ENCODE measurements at places on chromosomes 12 and 14.

GRCh38 chr14:106837870-106838269, 1311.5 kb downstream of the TMEM121 start:
- no peak for DNase-seq

DNA sequence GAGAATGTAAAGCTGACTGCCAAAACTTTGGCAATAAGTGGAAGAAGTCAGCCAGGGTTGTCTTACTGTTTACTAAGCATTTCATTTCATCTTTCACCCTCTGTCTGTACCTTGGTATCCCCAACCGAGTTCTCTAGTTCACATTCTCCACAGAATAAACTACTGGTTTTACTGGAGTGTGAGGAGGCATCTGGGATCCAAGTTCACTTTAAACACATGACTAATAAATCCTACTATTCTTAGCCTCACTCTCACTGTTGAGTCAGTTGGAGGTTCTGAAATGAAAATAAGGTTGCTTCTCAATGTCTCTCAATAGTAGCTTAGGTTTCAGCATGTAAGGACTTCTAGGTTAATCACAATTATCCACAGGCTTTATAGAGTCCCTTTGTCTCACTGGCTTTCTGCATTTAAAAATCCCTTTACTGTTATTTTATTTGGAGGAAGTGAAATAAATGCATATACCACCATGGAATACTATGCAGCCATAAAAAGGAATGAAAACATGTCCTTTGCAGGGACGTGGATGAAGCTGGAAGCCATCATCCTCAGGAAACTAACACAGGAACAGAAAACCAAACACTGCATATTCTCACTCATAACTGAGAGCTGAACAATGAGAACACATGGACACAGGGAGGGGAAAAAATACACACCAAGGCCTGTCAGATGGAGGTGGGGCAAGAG, 95.8 kb downstream of the EPS8 start:
- DNase-seq, result peak; percentile 63

GRCh38 chr12:24991209-24992049, 42.5 kb upstream of the BCAT1 start:
- peak; percentile 84 for DNase-seq

GRCh38 chr12:57603324-57603723, 1.3 kb upstream of the DTX3 start:
- DNase-seq, result no peak

DNA sequence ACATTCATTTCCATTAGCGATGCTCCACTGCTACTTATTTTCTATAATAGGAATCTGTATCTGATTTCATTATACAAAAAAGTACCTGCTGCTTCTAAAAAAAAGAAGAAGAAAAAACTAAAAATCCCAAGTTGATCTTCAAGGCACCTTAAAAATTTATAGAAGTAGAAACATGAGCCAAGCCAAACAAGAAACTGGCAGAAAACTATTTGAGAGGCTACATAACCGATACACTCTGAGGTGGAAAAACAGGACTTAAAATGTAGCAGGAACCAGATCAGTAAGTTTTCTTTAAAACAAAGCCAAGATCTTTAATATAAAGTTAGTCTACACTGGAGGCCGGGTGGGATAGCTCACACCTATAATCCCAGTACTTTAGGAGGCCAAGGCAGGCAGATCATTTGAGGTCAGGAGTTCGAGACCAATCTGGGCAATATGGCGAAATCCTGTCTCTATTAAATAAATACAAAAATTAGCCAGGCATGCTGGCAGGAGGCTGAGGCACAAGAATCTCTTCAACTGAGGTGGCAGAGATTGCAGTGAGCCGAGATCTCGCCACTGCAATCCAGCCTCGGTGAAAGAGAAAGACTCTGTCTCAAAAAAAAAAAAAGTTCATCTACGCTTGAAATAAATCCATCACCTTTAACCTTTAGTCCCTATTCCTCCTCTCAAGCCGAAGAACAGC, 278.6 kb downstream of the MED13L start:
- peak; percentile 26 for DNase-seq

DNA sequence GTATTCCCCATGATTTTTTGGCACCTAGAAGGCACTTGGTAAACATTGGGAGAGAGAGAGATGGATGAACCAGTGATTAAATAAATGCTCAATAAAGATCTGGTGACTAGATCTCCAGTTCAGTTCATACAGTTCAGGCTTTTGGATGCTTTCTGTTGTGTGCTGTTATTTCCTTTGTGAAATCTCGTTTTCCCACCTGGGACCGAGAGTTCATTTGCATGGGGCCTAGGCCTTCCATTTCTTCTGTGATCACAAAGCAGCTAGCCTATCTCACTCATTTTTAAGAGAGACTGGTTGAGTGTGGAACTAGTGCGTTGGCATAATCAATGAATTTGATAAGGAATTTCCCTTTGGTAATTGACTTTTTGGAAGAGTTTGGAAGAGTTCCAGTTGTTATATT, 104.0 kb downstream of the VRK1 start:
- DNase-seq, result no peak

- peak; percentile 47 for DNase-seq
These were observed 18.2 kb upstream of the SUSD6 start for GRCh38 chr14:69593018-69593677.

DNA sequence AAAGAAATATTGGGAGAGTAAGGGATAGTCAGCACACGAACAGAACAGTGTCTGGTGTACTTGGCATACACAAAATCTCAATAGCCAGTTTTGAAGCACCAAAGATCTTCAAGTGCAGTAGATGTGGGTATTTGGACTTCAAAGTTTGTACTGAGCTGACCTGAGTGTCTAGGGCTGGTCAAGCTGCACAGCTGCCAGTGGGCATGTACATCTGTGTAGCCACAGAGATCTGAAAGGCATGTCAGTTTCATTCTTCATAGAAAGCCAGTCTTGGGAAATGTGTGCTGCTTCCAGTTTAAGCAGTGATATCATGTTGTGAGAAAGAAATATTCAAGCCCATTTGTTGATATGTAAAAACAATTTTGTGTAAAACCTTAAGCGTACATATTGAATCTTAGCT, 279.0 kb upstream of the SYT10 start:
- no peak for DNase-seq

DNA sequence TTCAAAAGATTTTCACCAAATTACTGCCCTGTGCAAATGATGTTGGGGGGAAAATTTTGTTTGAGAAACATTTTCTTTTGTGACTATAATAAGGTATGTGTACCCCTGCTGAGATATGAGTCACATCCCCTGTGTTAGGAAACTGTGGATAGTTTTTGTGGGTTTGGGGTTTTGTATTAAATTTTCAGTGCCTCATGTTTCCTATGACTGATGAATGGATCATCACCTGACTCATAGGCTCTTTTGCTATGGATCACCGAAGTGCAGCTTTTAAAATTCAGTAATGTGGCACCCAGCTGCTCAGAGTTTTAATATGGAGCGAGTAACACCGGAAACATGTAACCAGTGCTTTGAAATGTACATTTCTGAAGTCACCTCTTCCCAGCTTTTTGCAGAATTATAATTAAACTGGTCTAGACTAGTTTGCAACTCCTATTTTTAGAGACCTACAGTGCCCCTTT, 167.4 kb upstream of the HMGA2 start:
- DNase-seq, result peak; percentile 98

GRCh38 chr12:110244372-110244771, 36.7 kb upstream of the ATP2A2 start:
- DNase-seq, result no peak

- no peak for DNase-seq
These were observed 20.8 kb upstream of the CEBPE start for GRCh38 chr14:23139874-23140273.

- no peak for DNase-seq
These were observed 18.9 kb downstream of the CMAS start for GRCh38 chr12:22064968-22065367.

- no peak for DNase-seq
These were observed 15.8 kb upstream of the HNF1A start for GRCh38 chr12:120962532-120963020.

- DNase-seq, result no peak
These were observed 88.9 kb downstream of the MSRB3 start for GRCh38 chr12:65367396-65367795.

DNA sequence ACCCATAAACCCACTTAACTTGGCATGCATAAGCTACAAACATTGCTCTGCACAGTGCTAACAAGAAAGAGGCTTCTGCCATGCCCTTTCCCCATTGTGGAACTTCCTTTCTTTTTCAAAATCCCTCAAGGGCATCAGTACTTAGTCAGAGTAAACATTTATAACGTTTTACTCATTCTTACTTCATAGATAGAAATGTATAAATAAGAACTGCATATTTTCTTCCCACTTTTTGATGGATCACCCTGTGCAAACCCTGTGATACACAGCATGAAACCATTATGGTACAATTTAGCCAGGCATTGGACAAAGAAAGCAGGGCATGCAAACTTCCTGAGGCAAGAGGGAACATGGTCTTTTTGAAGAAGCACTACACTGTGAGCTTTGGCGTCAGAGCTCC, 113.8 kb upstream of the FOXG1 start:
- DNase-seq, result peak; percentile 61

DNA sequence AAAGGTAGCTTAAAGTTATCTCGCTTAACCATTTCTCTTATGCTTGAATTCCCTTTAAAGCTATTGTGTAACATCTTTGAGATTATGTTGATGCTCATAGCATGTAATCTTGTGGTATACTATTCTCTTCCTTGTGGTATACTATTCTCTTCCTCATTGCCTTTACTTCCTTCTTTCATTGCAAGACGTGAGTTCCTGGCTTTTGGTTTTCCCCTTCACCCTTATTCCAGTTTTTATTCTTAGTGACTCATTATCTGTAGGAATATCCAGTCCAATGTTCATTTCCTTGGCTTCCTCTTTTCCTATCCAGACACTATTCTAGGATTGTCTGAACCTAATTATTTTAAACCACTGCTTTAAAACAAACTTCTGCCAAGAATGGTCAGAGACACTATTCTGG, 564.0 kb downstream of the CCER1 start:
- DNase-seq, result no peak

GRCh38 chr12:2287151-2287550, 234.4 kb downstream of the CACNA1C start:
- no peak for DNase-seq

- peak; percentile 62 for DNase-seq
These were observed 87.5 kb downstream of the SETD3 start for GRCh38 chr14:99393059-99393655.

DNA sequence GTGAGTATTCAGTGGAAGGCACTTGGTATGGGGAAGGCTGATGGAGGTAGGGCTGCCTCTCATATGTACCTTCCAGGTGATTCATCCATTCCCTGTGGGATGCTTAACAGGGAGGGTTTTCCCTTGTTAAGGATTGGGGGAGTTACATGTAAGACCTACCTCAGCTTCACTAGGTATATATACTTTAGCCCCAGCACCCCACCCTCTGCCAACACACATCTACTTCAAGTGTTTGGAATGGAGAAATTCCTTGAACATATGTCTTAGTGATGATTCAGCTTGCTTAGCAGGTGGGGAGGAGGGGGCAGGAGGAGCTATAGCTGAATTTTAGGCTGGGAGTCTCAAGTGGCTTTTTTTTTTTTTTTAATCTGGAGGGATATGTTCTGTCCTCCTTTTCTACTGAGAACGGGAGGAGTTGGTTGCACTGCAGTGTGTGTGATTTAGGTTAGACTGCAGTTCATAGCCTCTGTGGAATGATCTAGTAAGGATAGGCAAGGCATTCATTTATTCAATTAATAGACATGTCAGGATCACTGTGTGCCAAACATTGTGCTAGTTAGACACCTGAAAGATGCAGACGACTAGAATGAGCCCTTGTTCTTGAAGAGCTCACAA, 1.7 kb downstream of the PIP4K2C start:
- DNase-seq, result no peak

DNA sequence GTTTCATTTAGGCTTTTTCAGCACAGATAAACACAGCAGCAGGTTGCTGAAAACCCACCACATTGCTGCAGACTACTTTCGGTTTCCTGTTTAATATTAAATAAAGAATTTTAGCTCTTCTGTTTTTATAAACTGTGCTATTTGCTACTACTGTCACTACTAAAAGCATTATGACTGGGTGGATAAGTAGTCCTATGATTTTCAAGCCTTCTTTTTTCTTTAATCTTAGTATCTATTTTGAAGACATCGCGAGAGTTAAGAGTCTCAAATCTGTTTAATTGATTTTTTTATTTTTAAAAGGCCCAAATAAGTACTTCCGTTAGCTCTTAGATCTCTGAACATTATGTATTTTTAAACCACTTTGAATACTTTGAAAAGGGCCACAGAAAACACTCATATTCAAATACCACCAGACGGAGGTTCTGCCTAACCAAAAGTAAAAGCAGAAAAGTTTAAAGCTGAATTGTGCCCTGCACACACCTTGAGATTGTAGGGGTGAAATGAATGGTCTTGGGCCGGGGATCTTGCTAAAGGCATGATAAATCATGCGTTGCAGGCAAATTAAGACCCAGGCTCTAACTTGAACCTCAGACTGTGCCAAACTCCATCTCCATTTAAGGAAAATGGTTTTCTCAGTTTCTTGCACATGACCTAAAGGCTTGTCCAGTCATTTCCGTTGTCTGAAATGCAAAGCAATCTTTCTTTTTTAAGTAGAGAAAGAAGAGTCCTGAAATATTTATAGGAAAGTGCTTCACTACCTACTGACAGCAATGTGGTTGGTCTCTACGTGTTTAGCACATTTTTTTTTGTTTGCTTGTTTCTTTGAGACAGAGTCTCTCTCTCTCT, 13.6 kb upstream of the FOXN3 start:
- peak; percentile 76 for DNase-seq

- peak; percentile 0 for DNase-seq
These were observed 225.8 kb downstream of the C12orf42 start for GRCh38 chr12:103269946-103270345.

DNA sequence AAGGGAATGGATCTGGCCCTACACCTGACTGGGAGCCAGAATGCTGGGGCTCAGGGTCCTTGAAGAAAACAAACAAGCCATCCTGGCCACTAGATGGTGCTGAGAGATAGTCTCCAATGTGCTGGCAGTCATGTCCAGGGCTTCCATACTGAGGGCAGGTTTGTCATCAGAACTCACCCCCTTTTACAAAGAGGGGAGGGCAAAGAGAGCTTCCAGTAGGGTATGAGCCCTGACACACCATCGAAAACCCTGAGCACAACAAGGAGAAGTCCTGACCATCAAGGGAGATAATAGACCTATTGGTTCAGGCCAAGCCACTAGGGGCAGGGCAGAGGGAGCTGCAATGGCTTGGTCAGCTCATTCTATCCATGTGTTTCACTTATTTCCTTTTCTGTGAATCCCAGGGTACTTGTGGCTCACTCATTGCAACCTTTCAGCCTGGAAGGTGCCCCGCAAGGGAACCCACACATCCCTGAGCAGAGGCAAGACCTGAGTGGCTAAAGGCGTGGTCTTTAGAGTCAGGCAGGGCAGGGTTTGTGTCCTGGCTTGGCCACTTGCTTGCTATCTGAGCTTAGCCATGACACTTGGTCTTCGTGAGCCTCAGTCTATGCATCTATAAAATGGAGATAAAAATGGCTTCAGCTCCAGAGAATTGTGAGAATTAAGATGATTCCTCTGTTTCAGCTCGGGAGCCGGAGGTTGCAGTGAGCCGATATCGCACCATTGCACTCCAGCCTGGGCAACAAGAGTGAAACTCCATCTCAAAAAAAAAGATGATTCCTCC, 6.2 kb upstream of the PLEKHH1 start:
- DNase-seq, result peak; percentile 71
